ENCODE measurements at places on chromosomes 16 and 17.

- no peak for DNase-seq
Measured at GRCh38 chr17:65900216-65900615, 291.7 kb downstream of the CEP112 start.

GRCh38 chr17:80891397-80892018 lies 100.1 kb upstream of the CHMP6 start:
- DNase-seq, result no peak

GRCh38 chr17:63425483-63425882 lies 20.6 kb downstream of the CYB561 start:
- DNase-seq, result peak; percentile 87

GRCh38 chr16:4597174-4597573 lies 17.5 kb downstream of the UBALD1 start:
- DNase-seq, result no peak

GRCh38 chr16:10981697-10982216 lies 37.4 kb downstream of the CLEC16A start:
- DNase-seq, result no peak

GRCh38 chr17:58279736-58280479 lies 827 bp downstream of the MPO start:
- no peak for DNase-seq

- no peak for DNase-seq
Measured at GRCh38 chr16:81695321-81696165, 83.5 kb upstream of the PLCG2 start.

GRCh38 chr16:79645701-79646100 lies 45.2 kb upstream of the MAF start:
- no peak for DNase-seq

GRCh38 chr17:39209317-39210092 lies 9.4 kb downstream of the RPL19 start:
- peak; percentile 63 for DNase-seq
